ENCODE measurements at places on chromosomes 2 and 18.

DNA sequence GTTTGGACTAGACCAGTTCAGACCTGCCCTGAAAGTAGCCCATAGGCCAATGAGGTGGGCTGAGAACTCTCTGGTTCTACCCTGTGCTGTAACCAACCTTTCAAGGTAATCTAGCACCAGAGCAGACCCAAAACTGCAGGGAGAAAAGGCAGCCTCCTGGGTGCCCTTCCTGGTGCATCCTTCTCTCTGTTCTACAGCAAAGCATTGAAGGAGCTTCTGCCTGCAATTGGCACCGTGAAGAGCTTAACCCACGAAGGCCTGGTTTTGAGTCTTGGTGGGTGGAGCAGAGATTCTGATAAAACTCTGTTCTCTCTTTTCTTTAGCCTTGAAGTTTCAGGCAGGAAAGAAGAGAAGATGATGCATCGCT lies 55.5 kb downstream of the LIPG start:
- DNase-seq = no peak

DNA sequence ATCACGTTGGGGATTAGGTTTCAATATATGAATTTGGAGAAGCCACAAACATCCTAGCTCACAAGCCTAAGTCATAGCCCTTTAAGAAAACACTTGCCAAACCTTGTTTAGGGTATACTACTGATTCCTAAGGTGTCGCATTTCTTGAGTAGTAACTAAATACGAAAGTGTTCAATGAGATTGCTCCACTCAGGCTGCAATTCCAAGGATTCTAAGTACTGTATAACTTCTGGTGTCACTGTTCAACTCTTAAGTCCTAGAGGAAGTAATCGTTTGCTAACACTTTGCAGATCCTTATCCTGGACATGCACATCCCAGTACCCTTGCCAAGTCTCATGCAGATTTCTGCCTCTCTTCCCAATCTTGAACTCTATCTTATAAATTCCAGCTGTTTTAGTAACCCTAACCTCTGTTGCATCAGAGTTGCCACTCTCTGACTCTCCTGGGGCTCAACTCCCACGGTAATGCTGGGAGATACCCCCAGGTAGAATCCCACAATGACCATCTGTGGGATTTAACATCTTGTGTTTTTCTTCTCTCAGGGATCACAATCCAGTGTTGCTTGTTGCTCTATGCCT lies 122.4 kb downstream of the HIBCH start:
- no peak for DNase-seq

DNA sequence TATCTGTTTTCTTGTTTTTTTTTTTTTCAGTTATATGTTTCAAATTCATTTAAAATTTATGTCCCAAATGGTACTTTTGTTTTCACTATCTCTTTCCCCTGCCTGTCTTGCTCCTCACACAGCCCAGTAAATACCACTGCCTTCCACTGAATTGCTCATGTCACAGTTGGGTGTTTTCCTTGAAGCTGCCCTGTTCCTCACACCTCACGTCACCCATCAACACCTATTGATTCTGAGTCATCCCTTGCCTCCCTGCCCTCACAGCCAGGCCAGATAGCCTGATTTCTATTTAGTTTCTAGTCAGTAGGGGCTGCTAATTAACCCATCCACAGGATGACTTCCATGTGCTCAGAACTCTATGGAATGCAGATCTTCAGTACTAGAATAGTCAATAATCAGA lies 25.3 kb downstream of the FSHR start:
- no peak for DNase-seq

- DNase-seq = no peak
These were observed 12.0 kb upstream of the ZNF396 start for GRCh38 chr18:35389095-35389618.

GRCh38 chr2:224258059-224258458 lies 143.8 kb downstream of the FAM124B start:
- no peak for DNase-seq

- no peak for DNase-seq
These were observed 12.6 kb upstream of the NCK2 start for GRCh38 chr2:105732101-105732500.

- no peak for DNase-seq
These were observed 26.2 kb downstream of the HRH4 start for GRCh38 chr18:24486684-24487083.

GRCh38 chr2:170917957-170918356 lies 11.1 kb upstream of the GORASP2 start:
- no peak for DNase-seq

- DNase-seq = no peak
These were observed 40.5 kb downstream of the CCDC85A start for GRCh38 chr2:56224316-56224715.
